GF-D8 (cell line): ENCODE measurements at places on chromosomes 13 and 19.

DNA sequence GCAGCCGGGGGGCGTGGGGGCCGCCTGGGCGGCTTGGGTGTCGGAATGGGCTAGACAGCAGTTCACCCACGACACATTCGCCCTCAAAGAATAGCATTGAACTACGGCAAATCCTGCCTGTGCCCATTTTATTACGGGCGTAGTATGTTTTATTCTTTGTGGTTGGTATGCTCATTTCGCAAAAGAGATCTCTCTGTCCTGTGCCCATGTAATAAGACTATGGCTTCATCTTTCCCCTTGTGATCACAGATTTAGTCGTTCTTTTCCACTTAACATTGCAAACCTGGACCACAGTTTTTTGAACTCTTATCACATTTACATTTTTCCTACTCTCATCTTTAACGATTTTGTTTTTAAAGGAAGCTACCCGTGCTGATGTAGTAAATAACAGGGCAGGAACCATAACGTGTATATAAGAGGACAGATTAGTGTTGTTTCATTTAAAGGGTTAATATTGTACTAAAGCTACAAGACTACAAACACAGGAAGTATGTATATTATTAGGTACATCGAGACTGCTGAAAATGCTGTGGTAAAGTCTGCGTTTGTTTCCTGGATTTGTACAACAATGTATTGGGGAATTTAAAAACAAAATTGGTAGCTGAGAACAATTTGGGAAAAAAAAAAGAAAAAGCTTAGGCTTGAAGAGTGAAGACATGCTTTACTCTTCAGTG, 3.2 kb upstream of the MYCBP2 start:
- DNase-seq: peak; percentile 72

GRCh38 chr13:71306821-71307220, 560.2 kb downstream of the DACH1 start:
- DNase-seq: no peak

DNA sequence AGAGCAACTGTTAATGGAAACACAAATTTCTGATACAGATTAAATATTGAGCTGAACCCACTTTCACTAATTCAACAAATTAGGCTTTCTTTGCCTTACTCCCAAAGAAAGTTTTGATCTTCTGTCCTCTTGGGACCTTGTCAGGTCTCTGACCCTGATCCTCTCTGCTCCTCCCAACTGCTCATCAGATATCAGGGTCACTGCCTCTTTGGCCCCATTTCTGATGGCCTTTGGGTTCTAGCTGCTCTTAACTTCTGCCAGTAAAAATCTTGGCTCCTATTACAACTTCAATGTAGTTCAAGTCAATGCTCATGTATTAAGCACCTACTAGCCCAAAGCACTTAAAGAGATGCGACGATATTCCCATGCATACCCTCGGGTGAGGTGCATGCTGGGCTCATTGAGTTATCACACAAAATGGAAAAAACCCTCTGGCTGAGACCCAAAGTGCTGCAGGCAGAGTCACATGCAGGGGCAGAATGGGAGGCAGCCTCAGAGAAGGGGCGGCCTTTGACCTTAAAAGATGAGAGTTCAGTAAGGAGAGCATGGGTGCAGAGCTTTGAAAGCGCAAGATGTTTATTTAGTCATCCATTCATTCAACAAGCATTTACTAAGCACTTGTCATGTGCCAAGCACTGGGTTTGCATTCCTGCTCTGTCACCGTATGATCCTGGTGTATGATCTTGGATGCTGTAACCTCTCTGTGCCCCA, 183.4 kb downstream of the USP12 start:
- DNase-seq: no peak

DNA sequence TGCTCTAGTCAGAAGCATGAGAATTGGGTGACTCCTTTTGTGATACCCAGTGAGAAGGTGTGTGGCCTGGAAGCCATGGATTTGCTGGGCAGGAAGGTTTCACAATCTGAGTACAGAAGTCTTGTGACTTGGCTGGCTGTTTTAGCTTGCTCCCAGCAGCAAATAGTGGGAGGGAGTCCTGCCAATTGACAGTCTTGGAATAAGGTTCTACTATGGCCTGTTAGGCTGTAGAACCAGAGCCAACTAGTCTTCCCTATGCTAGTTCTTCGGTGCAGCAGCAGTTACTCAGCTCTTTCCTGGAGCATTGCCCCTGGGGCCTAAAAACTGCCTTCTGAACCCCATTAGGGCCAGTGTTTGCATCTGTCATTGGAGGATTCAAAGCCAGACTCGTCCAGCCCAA, 1935.4 kb upstream of the PCDH20 start:
- DNase-seq: no peak

DNA sequence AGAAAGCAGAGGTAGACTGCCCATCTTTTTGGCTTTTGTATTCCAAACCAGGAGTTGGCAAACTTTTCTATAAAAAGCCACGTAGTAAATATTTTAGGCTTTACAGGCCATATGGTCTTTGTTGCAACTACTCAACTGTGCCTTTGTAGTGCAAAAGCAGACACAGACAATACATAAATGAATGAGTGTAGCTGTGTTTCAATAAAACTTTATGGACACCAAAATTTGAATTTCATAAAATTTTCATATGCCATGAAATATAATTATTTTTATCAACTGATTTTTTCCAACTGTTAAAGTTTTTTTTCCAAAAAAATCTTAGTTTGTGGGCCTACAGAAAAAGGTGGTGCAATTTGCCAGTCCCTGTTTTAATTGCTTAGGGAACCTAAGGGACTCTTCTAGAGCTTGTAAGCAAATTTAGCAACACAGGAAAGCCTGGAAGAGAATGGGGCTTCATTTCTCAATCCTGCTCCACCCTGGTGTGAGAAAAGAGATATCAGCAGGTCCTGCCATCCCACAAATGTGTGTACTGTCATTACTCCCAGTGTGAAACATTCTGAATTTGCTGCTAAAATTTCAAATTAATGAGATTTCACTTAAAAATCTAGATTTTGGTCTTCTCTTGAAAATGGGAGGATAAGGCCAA, 194.2 kb downstream of the RGCC start:
- peak; percentile 66 for DNase-seq

- no peak for DNase-seq
Observed at GRCh38 chr19:47633517-47633916, 24.6 kb downstream of the BICRA start.

DNA sequence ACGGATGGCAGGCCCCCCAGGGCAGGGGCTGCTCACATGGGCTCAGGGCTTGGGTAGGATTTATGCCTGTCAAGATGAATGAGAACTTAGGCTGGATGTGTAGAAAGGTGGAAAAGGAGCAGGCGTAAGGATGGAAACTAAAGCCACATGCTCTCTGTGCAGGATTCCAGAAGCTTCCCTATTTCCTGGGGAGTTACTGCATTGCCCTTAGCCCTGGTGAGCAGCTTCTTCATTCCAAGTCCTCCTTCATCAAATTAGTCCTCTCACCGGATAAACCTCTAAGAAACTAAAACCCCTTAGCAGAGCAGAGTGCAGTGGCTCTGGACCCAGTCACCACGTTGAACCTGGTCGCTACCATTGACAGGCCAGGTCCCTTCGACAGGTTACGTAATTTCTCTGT, 7.4 kb downstream of the ATP12A start:
- no peak for DNase-seq

DNA sequence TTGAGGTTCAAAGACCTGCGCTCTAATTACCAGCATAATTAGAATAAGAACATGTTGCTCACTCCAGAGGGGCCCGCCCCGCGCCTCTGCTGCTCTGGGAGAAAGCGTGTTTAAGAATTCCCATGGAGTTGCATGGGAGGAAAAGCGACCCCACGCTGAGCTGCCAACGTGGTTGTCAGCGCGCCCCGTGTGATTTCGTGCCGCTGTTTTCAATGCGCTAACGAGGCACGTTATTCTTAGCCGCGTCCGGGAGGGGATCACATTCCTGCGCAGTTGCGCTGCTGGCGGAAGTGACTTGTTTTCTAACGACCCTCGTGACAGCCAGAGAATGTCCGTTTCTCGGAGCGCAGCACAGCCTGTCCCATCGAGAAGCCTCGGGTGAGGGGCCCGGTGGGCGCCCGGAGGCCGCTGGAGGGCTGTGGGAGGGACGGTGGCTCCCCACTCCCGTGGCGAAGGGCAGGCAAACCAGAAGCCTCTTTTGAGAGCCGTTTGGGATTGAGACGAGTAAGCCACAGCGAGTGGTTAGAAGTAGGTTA, 173.8 kb upstream of the SOX1 start:
- no peak for DNase-seq

GRCh38 chr19:42175952-42176648, 41.4 kb downstream of the DEDD2 start:
- DNase-seq: no peak

DNA sequence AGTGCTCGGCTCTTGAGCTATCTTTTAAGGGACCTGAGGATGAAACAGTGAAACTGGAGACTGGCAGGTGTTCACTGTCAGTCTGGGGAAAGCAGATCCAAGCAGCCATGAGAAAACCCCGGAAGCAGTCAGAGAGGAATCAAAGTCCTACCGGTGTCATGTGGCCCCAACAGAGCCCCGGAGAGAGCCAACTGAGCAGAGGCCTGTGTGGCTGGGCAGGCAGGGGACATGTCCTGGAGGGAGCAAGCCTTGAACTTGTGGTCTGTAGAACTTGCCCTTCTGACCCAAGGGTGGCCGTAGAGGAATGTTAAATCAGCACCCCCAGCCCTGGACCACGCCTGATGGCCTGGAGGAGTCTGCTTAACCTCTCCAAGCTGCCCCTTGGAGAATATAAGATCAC, 113.7 kb upstream of the ZNF507 start:
- DNase-seq: no peak

GRCh38 chr13:32515246-32515645, 23.3 kb downstream of the N4BP2L2 start:
- DNase-seq: no peak

DNA sequence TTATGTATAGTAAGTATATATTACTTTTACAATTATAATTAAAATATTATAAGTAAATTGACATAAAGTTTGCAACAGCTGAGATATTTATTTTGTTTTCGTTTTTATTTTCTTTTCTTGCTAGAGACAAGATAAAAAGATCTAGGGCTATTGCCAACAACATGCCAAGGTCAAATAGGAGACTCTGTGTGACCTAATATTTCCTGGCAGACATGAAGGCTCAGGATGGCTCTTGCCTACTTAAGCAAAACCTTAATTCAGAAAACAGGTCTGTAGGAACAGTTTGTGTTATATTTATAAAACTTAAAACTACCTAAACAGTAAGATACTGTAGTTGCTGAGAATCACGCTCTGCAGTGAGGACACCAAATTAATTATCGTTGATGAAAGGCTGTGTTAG, 145.2 kb downstream of the RFC3 start:
- DNase-seq: no peak

DNA sequence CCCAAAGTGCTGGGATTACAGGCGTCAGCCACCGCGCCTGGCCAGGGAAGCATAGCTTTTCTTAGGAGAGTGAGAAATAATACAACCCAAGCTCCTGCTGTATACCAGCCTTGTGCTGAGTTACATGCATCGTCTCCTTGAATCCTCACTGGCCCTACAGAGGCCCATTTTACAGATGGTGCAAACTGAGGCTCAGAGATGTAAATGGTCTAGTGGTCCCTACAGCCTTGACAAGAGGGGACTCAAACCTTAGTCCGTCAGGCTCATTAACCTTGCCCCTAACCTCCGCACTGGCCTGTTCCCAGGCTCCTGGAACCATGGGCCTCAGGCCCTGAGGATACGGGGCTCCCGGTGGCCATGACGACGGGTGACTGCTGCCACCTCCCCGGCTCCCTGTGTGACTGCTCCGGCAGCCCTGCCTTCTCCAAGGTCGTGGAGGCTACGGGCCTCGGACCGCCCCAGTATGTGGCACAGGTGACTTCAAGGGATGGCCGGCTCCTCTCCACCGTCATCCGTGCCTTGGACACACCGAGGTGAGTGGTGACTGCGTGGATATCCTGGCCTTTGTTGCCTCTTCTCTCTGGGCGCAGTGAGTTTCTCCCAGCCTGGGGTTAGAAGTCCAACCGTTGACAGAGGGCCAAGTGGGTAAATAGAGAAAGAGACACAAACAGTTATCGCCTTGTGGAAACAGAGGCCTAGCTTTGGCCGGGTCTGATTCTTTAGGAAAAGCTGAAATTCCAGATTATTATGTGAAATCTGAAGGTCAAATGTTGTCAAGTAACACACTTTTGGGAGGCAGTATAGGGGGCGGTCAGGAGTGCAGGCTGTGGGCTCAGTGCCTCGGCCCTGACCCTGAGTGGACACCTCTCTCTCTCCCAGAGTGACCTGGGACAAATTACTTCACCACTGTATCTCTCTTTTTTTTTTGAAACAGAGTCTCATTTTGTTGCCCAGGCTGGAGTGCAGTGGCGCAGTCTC, 8.7 kb downstream of the MARCHF2 start:
- no peak for DNase-seq

DNA sequence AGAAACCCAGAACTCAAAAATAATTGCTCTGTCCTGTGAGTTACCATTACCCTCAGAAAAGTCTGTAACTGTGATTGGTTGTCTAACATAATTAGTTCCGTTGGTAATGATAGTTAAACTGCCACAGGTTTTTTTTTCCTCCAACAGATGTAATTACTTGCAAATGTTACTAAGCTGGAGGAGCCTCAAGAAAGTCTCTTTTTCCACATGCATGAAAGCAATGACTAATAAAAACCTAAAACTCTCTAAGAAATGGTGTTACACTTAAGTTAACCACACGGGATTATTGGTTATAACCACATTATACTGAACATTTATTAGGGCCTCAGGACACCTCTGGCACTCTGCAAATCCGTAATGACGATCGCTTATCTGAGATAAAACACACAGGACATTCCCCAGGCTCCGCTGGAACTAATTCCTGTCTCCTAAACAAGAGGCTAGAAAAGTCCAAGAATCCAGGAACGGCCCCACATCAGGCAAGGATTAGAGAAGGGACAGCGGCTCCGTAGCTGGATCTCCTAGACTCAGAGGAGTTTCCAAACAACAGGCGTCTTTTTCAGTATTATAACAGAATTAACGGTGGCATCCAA, 753 bp downstream of the ZNF235 start:
- DNase-seq: no peak

DNA sequence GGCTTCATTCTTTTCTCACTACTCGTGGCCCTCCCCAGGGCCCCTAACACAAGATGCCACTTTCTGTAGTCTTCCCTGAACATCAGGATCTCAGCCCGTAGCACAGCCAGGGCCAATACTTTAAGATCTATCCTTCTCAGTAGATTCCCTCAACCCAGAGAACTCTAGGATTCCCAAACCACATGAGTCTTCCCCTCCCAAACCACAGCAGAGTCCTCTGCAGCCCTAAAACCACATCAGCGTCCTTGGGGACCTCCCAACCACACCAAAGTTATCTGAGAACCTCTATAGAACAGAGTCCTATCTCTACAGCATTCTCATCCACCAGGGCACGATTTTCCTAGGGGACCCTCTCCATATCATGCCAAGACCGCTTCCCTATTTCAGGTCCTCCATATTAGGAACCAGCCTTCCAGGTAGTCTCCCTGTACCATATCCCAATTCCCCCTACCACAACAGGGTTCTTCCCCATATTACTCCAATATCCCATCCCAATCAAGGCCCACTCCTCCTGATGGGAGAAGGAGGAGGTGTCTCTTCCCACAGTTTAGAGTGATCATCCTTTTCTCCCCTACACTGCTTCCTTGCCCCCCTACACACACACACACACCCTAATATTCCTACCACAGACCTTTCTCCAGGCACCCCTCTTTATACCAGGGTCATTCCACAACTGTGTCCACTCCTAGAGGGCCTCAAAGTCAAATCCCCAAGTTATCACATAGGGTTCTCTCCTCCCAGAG, 1.4 kb downstream of the DYRK1B start:
- DNase-seq: no peak

GRCh38 chr19:14479975-14480699, 5.0 kb upstream of the PTGER1 start:
- no peak for DNase-seq
